ENCODE measurements at places on chromosomes 13 and 19.

GRCh38 chr13:107870400-107870799 is 344.9 kb downstream of the LIG4 start:
- no peak for DNase-seq

DNA sequence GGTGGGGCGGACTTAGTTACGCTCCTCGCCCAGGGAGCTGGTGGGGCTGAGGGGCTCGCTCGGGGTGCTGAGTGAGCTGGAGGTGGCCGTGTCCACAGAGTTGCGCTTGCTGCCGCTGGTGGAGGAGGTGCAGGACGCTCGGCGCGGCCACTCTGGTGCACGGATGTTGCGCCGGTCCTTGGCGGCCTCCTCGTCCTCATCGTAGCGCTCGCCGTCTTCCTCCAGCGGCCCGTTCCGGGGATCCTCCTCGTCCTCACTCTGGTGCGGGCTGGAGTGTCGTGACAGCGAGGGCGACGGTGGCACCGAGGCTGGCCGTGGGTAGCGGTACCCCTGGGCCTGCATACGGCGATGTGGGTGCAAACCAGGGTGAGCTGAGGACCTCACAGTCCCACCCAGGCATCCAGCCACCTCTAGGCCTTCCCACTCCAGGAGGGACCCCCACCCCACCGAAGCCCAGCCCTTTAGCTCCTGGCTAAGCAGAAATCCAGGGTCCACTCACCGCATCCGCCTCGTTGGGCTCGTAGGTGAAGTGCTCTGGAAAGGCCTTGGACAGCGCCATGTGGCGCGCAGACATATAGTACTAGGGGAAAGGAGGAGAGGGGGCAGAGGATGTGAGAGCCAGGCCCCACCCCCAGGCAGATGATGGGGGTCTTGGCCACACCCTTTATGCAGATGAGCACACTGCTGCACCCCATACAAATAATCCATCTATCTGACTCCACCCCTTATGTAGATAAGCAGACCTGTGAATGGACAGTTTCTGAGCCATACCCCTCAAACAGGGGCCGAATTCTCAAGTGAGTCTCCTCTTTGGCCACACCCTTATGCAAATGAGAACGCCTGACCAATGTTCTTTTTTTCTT is 4.4 kb downstream of the FTL start:
- peak; percentile 44 for DNase-seq

- DNase-seq = peak; percentile 75
Observed at GRCh38 chr19:3721131-3721886, 13.1 kb downstream of the TJP3 start.

- no peak for DNase-seq
Observed at GRCh38 chr13:84294576-84294975, 412.3 kb upstream of the SLITRK1 start.
